ENCODE measurements at places on chromosomes 5 and 9. TPM values are rescaled to one million over a fixed set of nuclear protein-coding genes. Genes with fewer than 3 reads are reported as not detected.
A peak's percentile ranks its signal among the peaks of the same experiment; 100 is the strongest.

DNA sequence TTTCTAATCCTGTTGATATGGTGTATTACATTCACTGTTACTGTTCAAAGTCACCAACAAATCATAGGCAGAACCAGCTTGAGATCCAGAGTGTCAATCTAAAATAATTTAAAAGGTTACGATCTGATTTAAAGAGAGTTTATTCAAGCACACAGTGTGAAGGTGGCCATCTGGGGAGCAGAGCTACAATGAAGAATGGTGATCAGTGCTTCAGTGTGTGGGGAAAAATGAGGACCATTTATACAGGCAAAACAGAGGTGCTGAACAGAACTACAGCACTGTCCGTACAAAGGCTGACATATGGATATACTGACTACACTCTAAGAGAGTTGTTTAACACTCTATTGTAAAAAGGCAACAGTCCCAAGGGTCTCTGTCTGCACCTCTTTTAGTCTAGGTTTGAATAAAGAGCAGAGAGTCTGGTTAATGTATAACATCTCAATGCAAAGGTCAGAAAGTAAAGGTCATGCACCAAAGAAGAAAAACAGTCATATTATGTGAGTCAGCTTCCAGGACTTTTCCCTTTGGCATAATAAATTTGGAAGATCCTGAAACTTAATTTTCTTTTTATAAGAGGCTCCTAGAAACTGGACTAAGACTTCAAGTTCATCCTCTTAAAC lies 29.7 kb upstream of the TDRD7 start:
- no peak for DNase-seq

The LCN12 gene
- polyA plus RNA-seq, result 0.02 TPM

- peak; percentile 76 for DNase-seq
Measured at GRCh38 chr9:136882109-136882946, 4.0 kb upstream of the TRAF2 start.

GRCh38 chr5:10876006-10876744 lies 115.1 kb upstream of the DAP start:
- no peak for DNase-seq

DNA sequence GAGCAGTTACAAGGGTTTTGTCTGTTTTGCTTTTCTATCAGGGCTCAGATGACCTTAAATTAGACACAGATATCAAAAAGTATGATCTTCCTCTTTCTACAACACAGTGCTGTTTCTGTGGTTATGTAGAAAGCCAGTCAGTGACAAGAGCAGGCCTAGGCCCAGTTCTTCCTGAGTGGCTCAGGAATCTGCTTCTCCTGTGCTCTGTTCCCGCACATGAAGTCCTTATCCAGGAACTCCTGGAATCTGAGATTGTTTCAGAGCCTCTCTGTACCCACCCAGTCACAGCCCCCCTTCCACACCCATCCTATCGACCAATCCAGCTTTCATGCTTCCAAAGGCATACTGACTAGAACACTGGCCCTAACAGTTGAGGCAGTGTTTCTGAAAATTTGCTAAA lies 40.4 kb upstream of the SMU1 start:
- DNase-seq, result peak; percentile 70

DNA sequence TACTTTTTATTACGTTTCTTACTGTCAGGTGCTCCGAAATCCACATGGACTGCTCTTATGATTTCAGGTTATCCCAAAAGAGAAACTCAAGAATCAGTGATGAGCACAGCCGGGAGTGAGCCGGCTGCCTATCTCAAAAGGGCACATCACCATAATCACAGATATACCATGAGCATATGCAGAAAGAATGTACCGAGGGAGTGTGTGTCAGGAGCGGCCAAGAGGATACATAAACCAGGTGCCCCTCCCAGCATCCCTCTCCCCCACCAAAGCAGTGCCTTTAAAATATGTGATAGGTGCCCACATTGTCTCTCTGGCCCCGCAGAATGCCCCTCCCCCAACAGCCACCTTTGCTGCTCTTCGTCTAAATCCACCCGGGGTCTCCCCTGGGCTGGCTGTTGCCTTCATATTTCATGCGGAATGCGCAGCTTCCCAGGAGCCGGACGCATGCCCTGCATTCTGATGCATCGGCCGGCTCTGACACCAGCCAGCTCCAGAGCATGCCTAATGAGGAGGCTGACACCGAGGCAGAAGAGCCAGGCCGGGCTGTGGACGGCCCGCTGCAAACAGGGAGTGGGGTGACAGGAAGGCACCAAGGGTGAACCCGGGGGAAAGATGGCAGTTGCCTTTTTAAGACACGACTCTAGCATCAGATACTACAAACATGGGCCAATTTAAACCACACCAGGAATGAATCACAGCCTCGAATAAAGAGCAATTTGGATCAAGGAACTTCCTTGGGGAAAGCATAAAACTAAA lies 652.3 kb downstream of the BNC2 start:
- peak; percentile 17 for DNase-seq

DNA sequence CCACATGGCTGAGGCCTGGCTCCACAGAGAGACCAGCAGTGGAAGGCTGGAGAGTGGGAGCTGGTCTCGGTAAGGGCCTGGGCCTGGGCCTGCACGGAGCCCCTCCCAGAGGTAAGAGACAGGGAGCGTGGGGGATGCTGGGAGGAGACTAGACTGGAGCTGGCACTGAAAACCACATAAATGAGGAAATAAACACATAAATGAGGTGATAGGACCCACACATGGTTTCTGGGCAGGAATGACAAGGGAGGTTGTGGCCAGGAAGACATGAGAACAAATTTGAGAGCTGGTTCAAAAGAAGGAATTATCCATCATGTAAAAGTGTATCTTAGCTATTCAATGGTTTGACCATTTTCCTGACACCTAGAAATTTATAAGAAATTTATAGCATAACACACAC lies 451.7 kb upstream of the DAP start:
- DNase-seq, result no peak

- DNase-seq, result peak; percentile 33
Measured at GRCh38 chr5:102223542-102224477, 72.3 kb downstream of the SLCO4C1 start.

DNA sequence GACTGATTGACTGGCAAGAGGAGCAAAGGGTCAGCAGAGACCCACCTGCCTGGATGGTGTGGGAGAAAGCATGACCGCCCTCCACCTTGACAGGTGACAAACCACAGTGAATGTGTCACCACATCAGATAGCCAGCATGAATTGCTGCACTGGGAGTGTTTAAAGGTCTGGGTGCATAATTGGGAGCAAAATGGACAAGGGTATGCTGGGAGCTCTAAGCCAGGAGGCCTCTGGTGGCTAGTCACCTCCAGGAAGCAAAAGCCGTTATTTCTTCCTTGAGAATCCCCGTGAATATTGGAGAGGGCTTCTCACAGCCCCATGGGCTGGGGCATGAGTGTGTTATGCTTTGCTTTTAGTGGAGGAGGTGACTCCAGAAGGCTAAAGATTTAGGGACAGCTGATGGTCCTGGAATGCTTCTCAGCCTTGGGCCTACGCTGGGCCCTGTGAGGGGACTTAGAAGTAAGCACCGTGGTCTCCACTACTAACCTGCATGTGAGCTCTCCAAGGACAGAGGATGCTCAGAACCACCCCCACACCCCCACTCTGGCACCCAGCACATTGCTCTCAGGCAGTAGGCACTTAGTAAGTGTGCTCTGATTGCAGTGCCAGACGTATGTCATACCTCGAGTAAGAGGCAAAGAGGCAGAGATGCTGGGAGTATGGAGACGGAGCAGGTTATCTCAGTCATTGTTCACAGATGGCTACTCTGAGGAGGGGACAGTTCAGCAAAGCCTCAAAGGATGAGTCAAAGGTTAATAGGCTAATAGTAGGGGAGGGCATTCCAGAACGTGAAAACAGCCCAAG lies 9.1 kb upstream of the IRF1 start:
- DNase-seq, result no peak

The SPATA31A3 gene
- not detected for polyA plus RNA-seq

GRCh38 chr5:123035918-123036390 lies 571 bp downstream of the PPIC start:
- peak; percentile 46 for DNase-seq

DNA sequence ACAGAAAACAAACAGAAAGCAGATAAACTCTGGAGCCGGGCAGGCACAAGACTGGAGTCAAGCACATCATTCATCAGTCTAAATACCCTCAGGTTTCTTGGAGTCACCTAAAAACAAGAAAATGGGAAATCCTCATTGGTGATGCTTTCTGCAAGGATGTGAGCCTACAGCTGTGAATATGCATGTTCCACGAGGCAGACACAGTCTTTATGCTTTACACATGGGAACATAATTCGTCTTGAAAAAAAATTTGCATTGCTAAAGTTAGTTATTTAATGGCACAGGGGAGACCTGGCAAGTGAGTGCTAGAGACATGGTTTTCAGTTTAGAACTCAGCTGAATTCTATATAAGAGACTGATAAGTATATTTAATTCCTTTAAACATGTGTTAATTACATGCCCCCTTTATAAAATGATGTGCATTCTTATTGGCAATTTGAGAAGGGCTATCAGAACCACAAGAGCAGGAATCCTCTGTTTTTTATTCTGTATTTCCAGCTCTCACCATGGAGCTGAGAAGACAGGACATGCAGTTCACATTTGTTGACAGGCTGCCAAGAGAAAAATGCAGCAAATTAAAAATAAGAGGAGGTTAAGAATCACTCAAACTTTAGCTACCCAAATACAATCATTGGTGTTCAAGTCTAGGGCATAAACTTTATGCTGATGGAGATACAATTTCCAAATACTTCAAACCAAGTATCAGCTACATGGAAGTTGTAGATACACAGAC lies 438.0 kb upstream of the MPDZ start:
- peak; percentile 46 for DNase-seq

DNA sequence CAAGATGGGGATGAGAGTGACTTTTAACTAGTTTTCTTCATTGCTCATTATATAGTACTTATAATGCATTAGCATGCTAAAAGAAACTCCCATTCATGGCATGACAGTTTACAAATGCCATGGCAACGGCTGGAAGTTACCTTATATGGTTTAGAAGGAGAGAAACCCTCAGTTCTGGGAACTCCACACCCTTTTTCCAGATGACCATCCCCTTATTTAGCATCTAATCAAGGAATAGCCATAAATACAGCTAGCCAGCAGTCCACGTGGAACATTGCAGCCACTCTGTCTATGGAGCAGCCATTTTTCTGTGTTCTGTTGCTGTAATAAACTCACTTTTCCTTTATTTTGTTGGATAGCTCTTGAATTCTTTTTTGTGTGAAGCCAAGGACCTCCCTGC lies 1137.8 kb downstream of the CDH18 start:
- no peak for DNase-seq

- no peak for DNase-seq
Measured at GRCh38 chr9:90070469-90070868, 465.7 kb downstream of the GADD45G start.

The SLC36A2 gene
- not detected for polyA plus RNA-seq

The CETN3 gene
- polyA plus RNA-seq, result 15.6 TPM

The CDH6 gene
- polyA plus RNA-seq, result 45.4 TPM

The C5orf52 gene
- not detected for polyA plus RNA-seq

The MARCHF11 gene
- polyA plus RNA-seq, result not detected

DNA sequence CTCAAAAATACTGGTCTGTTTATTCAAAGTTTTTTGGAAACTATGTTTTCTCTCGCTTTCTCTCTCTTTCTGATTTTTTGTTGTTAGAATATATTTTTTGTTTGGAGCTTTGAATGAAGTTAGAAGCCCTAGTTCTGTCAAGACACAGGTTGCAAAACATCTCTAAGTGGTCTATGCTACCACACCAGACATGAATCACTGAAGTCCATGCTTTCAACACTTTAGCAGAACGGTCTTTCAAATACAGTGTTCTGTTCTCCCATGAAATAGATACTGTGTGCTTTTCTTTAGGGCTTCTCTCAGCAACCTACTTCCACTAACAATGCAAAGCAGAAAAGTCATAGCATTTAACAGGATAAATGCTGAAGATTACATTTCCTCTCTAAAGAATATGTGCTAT lies 392.5 kb downstream of the TMEM167A start:
- no peak for DNase-seq

DNA sequence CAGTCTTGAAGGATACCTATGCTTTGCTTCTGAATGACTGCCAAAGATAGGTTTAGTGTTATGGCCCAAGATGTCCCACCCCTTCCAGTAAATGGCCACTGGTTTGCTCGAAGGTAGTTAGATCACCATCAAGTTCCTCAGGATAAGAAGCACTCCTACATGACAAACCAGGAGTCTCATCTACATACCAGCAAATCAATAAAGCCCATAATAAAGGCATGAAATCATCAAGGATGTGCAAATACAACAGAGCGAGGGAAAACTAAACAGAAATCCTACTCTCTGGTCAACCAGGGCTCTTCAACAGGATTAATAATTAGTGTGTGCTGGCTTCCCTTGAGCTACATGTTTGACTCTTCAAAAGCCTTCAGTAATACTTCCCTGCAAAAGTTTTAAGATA lies 141.0 kb downstream of the LHFPL2 start:
- no peak for DNase-seq

GRCh38 chr9:134738869-134739659 lies 97.5 kb downstream of the COL5A1 start:
- peak; percentile 54 for DNase-seq

GRCh38 chr5:175162036-175162435 lies 281.9 kb downstream of the DRD1 start:
- DNase-seq, result peak; percentile 2

The C5orf58 gene
- polyA plus RNA-seq, result not detected

DNA sequence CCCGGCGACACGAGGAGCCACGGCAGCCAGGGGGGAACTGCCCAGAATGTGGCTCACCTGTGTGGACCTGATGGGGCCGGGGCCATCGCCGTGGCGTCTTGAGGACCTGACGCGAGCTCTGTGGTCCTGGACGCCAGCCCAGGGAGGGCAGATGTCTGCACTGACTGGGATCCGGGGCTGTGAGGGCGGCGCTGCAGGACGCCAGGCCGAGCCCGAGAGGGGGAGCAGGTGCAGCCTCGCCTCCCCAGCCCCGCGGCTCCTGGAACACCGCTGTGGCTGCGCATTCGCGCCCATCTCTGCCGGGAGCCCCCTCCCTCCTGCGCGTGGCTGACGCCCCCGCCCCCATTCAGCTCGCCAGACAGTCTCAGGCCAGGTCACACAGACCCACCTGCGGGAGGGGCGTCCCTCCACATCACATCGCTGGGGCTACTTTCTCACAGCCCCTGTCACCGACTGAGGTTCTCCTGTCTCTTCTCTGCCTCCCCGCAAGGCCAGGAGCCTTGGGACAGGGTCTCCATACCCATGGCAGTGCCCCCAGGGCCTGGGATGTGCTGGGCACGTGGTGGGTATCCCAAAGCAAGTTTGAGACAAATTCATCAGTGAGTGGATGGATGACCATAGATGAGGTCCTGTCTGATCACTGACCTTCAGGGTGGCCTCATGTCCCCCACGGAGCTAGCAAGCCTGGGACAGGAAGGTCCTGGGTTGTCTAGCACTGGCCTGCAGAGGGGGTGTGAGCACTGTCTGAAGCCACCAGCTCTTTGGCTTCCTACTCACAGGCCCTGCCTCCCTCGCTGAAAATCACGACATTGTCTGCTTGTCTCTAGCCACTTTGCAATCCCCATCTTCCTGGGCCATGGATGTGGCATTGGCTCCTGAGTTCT lies 47.3 kb downstream of the RASGEF1C start:
- no peak for DNase-seq

- DNase-seq, result no peak
Measured at GRCh38 chr5:170200876-170201275, 31.9 kb upstream of the C5orf58 start.
